HS-5 (cell line): ENCODE measurements at places on chromosomes 2 and 18.

GRCh38 chr2:229910832-229911412 is 10.9 kb downstream of the TRIP12 start:
- DNase-seq, result no peak

GRCh38 chr18:47413327-47413726 is 161.9 kb upstream of the SKOR2 start:
- no peak for DNase-seq

GRCh38 chr2:219453671-219454590 is 19.3 kb downstream of the SPEG start:
- peak; percentile 64 for DNase-seq

DNA sequence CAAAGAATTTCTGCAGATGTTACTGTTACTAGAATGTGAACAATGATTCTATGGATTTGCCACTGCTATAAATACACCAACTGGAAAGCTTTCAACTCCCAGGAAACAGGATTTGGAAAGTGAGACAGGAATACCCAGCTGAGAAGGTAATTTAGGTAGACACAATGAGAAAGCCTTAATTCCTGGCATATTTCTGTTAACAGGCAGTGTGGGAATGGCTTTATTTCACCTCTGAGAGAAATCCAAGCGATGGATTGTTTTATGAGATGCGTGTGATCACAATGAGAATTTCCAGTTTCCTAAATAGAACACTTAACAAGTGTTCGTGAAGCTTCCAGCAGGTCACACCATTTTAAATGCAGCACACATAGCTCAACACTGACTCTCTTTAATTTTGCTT is 133.0 kb downstream of the SLC8A1 start:
- DNase-seq, result no peak

GRCh38 chr2:167212014-167212648 is 323.9 kb downstream of the XIRP2 start:
- DNase-seq, result peak; percentile 37

- no peak for DNase-seq
Measured at GRCh38 chr18:79915161-79916127, 36.0 kb downstream of the SLC66A2 start.

DNA sequence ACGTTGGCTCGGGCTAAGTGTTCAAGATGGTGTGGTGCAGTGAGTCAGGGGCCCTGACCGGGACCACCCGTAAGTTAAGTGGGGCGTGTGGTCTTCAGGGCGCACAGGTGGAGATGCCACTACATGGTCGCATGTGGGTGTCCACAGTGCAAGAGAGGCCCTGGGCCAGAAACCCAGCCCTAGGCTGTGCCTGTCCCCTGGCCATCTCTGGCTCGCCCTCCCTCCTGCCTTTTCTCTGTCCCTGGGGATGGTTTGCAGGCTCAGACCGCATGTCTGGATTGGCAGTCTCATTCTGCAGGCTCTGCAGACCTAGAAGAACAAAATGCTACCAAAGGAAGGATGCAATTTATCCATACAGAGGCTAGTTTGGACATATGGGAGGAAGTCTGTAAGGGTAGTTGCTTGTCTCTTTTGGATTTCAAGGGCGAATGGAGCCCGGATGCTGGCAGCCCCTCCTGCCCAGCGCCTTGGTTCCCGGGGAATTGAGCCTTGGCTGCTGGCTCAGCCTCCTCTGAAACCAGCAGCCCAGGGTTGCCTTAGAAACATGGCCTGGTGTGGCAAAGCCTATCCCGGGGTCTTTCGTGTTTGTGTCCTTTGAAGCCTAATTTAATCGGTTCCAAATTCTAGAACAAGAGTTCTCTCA is 417.5 kb upstream of the HS6ST1 start:
- no peak for DNase-seq

- peak; percentile 36 for DNase-seq
Measured at GRCh38 chr2:208373460-208374089, 33.0 kb upstream of the PTH2R start.

DNA sequence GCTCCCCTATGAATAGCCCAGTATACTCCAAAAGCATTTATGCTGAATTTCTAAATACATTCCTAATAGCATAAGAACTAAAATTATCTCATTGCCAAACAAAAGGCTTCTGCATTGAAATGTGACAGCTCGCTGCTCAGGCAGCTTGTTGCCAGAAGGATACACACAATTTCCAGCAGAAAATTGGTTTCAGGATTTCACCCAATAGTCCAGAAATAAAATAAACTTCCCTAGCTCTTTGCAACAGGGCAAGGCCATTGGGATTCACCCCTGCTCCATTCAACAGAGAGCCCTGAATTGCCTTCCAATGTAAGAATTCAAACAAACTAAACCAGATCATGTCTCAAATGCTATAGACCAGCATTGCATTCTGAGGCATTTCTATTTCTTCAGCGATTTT is 70.7 kb downstream of the RBM43 start:
- DNase-seq, result no peak

DNA sequence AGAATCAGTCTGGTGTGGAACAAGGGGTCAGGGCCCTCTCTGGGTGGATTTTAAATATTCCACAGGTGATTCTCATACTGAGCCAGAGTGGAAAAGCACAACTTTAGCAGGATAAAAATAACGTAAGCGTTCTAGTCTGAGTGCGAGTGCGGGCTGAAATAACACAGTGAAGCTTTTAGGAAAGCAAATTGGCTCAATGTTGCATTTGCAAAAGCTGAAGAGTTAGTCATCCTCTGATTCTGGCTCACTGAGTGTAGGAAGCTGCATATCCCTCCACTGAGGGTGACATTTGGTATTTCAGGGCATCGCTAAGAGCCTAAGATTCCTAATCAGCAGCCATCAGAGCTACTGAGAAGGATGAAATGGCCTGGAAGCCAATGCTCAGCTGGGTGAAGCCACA is 134.7 kb downstream of the RIF1 start:
- DNase-seq, result no peak
